Left colon (tissue), 2 donors: ENCODE measurements at places on chromosomes 16 and 17. TPM values are rescaled to one million over a fixed set of nuclear protein-coding genes. Genes with fewer than 3 reads are reported as not detected.

GRCh38 chr16:64712026-64712425 lies 409.8 kb downstream of the CDH11 start:
- DNase-seq, result no peak

The EDC4 gene
- 76.8 TPM for total RNA-seq

The CUEDC1 gene
- total RNA-seq, result 29.6 TPM

DNA sequence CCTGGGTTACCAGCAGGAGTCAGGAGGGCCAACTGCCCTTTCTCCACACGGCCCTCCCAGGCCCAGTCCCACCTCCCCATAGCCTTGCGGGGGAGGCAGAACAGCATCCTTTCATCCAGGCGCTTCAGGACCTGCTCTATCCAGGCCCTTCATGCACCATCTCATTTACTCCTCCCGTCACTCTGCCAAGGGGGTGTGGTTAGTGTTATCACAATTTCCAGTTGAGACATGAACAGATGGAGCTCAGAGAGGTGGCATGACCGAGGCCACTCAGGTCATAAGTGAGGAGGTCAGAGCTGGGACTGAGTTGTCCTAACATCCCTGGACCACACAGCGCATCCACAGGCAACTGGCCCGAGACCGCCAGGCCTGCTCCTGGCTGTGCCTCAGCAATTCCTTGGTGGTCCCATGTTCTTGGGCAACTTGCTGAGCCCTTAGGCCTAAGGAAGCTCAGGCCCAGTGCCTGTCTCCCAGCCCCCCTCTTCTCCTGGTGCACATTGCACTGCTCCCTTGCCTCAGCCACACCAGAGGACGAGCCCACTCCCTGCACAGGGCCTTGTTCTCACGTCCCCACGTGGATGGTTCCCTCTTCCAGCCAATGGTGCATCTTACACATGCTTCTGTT lies 23.8 kb downstream of the C17orf100 start:
- no peak for DNase-seq
